ENCODE measurements at places on chromosomes 4 and X.

GRCh38 chr4:185738038-185738552 lies 73.9 kb downstream of the SORBS2 start:
- peak; percentile 91 for DNase-seq

GRCh38 chr4:111454961-111455360 lies 690.3 kb upstream of the FAM241A start:
- no peak for DNase-seq

- no peak for DNase-seq
Observed at GRCh38 chr4:120773641-120774040, 148.9 kb downstream of the PRDM5 start.

DNA sequence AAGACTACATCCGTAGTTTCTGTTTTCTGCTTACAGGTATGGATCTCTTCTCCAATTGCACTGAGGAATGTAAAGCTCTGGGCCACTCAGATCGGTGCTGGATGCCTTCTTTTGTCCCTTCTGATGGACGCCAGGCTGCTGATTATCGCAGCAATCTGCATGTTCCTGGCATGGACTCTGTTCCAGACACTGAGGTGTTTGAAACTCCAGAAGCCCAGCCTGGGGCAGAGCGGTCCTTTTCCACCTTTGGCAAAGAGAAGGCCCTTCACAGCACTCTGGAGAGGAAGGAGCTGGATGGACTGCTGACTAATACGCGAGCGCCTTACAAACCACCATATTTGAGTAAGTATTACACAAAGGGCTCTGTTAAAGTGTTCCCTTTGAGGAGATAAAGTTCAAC lies 13.8 kb downstream of the PCDH10 start:
- no peak for DNase-seq

- no peak for DNase-seq
Observed at GRCh38 chrX:149185087-149185486, 320.0 kb downstream of the IDS start.

GRCh38 chr4:134174271-134174670 lies 27.3 kb downstream of the PABPC4L start:
- no peak for DNase-seq

- DNase-seq: peak; percentile 57
Observed at GRCh38 chrX:109536439-109537323, at the start of gene NXT2. Gene NXT2 (plus strand): TSS chrX:109536844. CDS start chrX:109537007, 163 bp downstream.

- DNase-seq: no peak
Observed at GRCh38 chrX:97070346-97070745, 186.6 kb downstream of the RPA4 start.

DNA sequence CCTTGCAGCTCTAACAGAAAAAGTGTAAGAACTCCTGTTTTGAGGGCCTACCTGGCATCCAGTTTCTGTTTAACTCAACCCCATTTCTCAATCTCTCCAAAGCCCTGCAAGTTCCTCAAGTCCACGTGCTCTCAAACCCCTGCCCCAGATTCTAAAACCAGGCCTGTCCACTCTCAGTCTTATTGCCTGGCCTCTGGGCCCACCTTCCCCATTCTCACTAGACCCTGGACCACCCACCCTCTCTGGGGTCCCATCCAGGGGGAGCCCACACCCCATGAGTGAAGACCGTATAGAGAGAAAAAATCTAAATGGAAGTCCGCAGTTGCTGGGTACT lies 58.3 kb downstream of the TLR10 start:
- no peak for DNase-seq

GRCh38 chr4:54539500-54540029 lies 118.2 kb upstream of the KIT start:
- DNase-seq: no peak

DNA sequence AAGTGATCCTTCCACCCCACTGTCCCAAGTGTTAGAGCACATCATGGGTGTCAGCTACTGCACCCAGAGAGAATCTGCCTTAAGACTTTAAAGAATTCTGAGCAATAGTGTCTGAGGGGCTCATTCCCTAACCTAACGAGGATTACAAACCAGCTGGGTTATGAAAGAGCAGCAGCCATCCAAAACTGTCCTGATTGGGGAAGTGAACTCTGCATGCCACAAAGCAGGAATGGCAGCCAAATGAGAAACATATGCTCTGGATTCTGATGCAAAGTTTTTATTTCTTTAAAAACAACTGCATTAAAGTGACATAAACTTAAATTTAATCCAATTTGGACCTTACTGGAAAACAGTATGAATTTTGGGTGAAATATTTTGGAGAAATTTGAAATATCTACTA lies 103.2 kb downstream of the ANXA3 start:
- no peak for DNase-seq

- DNase-seq: no peak
Observed at GRCh38 chrX:57647020-57647419, 33.0 kb downstream of the NLRP2B start.

GRCh38 chr4:8181844-8182243 lies 17.2 kb upstream of the SH3TC1 start:
- DNase-seq: no peak

DNA sequence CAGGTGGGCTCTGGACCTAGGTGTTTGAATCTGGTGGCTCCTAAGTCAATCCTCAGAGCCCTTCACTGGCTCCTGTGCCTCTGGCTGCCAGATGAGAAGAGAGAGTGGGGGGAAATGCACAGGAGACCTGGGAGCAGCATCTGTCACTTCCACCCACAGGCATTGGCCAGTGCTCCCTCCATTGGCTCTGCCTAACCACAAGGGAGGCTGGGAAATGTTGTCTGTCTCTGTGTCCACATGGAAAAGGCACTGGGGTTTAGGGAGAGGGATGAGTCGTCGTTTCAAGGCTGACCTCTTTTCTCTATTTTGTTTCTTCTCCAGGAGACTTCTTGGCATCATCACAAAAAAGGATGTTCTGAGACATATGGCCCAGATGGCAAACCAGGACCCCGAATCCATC lies 76.4 kb downstream of the CLCN4 start:
- DNase-seq: no peak

Measured in BJ (cell line).